ENCODE measurements at places on chromosomes 4 and X.

GRCh38 chr4:73599182-73599581, 21.1 kb downstream of the RASSF6 start:
- DNase-seq = no peak

- DNase-seq = no peak
Measured at GRCh38 chrX:14228611-14229010, 198.9 kb upstream of the GEMIN8 start.

GRCh38 chr4:172095161-172095560, 282.0 kb downstream of the GALNTL6 start:
- no peak for DNase-seq

DNA sequence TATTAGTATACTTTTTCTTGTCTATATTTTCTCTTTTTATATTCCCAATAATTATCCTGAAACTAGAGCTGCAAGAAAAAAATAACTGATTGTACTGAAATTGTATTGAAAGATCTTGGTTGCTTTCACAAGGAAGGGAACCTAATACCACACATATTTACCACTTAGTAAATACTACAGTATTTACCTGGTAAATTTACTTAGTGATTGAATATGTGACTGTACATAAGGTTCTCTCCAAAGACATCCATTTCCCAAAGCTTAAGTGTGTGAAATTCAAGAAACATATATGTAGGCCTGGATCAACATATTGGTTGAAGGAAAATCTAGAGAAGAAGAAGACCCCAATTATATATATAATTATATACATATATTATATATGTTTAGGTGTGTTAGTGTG, 1272.7 kb downstream of the C4orf33 start:
- DNase-seq = no peak

GRCh38 chrX:47507153-47507867, 24.3 kb upstream of the ZNF41 start:
- DNase-seq = peak; percentile 63

GRCh38 chrX:1403228-1403627, 11.3 kb upstream of the SLC25A6 start:
- DNase-seq = no peak

- DNase-seq = no peak
Measured at GRCh38 chr4:185358959-185359358, 36.8 kb downstream of the LRP2BP start.

DNA sequence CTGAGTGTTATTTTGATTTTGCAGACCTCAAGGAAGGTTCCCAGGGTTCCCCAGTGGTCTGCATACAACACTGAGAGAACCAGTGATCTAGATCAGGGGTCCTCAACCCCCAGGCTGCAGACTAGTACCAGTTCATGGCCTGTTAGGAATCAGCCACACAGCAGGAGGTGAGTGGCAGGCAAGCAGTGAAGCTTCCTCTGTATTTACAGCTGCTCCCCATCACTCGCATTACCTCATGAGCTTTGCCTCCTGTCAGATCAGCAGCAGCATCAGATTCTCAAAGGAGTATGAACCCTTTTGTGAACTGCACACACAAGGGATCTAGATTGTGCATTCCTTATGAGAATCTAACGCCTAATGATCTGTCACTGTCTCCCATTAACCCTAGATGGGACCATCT, 28.5 kb downstream of the EDNRA start:
- no peak for DNase-seq

DNA sequence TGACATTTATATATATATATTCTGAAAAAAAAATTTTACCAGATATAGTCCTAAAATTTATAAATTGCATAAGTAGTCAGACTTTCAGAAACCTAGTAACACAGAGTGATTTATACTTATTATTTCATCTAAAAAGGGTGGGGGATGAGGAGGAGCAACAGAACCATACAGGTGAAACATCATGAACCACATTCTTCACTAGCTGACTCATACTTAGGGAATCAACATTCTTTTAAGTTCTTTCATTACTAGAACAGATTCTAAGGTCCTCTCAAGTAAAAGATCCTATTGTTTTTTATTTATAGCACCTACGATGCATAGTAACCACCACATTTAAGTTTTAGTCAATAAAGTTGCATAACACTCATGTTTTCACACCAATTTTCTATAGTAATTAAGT, 166.1 kb downstream of the LRBA start:
- no peak for DNase-seq

DNA sequence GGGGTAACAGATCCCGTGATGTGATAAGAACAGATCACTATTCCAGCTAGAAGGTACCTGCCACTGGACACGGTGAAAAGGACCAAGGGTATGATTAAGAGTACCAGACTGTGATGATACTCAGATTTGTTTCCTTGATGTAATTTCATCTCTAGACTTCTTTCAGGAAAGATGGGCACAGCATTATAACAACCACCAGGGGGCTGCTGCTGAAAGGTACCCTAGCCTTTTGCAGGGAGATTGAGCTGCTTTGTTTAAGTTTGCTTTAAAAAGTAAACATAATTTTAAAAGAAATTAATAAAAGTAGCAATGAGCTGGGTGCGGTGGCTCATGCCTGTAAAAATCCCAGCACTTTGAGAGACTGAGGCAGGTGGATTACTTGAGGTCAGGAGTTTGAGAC, 145.4 kb downstream of the EMCN start:
- DNase-seq = no peak

- no peak for DNase-seq
Measured at GRCh38 chrX:17078031-17078720, 131.7 kb downstream of the REPS2 start.

Data from CD14-positive monocyte (primary cell).